ENCODE measurements at places on chromosomes 11 and 22. TPM values are rescaled to one million over a fixed set of nuclear protein-coding genes. Genes with fewer than 3 reads are reported as not detected.

The CECR2 gene
- 16.8 TPM for polyA plus RNA-seq

The ANGPTL5 gene
- not detected for polyA plus RNA-seq

The ACRV1 gene
- 0.96 TPM for polyA plus RNA-seq

The DTX4 gene
- 71.3 TPM for polyA plus RNA-seq

The NLRP6 gene
- not detected for polyA plus RNA-seq

The MOGAT2 gene
- polyA plus RNA-seq, result not detected

The TMEM45B gene
- 2.9 TPM for polyA plus RNA-seq

The MUC5AC gene
- 0.09 TPM for polyA plus RNA-seq

The TMEM121B gene
- 0.96 TPM for polyA plus RNA-seq

The INS gene
- not detected for polyA plus RNA-seq

The STK33 gene
- 26.5 TPM for polyA plus RNA-seq

The SERPING1 gene
- polyA plus RNA-seq, result 187 TPM

The MRGPRF gene
- 5.4 TPM for polyA plus RNA-seq

The YPEL4 gene
- 5.9 TPM for polyA plus RNA-seq

The ABCG4 gene
- polyA plus RNA-seq, result 1.4 TPM

The NLRP14 gene
- polyA plus RNA-seq, result 0.07 TPM

The PARVG gene
- polyA plus RNA-seq, result 3.3 TPM

The TP53AIP1 gene
- 0.46 TPM for polyA plus RNA-seq

DNA sequence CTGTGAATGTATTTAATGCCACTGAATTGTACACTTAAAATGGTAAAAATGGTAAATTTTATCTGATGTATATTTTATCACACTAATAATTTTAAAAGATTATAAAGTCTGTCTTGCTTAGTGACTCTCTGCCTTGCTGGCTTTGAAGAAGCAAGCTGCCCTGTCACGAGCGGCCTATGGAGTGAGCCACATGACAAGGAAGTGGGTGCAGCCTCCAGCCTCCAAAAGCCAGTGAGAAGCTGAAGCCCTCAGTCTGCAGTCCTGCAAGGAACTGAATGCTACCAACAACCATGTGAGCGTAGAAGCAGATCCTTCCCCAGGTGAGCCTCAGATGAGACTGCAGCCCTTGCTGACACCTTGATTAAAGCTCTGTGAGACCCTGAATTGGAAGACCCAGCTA is 20.0 kb downstream of the C11orf24 start:
- DNase-seq, result no peak

GRCh38 chr11:126891556-126892217 is 108.9 kb downstream of the KIRREL3 start:
- no peak for DNase-seq

DNA sequence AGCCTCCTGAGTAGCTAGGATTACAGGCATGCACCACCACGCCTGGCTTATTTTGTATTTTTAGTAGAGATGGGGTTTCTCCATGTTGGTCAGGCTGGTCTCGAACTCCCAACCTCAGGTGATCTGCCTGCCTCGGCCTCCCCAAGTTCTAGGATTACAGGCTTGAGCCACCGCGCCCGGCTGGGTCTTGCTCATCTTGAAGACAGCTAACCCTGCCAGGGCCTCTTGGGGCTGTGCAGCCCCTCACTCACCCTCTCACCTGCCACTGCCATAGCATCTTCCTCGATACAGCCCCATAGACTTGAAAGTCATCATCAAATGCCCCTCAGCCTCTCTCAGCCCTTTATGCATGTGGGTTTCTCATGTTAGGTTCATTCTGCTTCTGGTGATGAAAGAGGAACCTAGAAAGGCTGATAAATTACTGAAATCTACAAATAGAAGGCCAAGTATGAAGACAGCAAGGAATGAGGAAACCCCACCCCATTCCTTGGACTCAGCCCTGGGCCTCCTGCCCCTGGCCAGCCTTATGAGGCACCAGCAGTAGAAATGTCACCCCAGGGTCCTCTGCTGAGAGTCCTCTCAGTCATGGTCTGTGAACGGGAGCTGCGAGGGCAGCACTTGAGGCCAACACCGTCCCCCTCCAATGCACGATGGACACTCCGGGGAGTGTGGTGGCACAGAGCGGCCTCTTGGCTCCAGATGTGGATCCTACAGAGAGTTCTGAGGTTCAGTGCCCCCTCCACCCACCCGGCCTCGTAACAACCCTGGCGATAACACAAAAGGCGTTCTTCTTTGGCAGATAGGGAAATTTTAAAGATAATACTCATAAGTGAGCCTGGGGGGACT is 24.8 kb downstream of the SCGB1A1 start:
- no peak for DNase-seq

DNA sequence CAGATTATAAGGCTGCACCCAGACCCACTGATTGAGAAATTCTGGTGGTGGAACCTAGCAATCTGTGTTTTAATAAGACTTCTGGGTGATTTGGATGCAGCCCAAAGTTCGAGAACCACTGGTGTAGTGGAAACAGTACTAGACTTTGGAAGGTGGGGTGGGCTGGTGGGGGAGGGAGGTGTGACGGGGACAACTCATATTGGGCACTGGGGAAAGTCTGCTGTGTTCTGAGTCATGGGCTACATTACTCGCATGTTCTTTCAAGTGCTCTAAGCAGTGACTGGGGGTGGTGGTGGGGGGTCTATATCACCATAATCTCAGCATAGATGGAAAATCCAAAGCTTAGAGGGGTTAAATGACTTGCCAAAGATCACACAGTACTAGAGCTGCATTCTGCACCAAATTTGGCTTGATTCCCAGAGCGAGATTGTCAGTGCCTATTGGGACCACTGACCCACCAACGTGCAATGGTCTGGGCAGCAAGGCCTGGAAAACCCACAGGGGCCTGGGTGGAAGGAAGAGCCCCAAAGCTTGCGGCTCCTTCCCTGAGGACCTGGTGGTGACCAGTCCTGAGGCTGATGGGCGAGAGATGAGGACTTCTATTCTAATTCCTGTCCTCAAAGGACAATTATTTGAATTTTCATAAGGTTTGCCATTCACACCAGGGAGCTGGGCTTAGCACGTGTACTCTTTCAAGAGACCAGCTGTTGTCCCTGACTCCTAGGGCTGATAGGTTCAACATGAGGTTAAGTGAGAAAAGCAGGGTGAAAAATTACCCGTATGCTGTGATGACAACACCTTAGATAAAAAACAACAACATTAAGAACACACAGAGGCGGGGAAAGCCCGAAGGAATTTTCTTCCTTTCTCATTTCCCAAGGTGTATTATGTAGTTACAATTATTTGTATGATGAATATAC is 77.5 kb upstream of the NARS2 start:
- no peak for DNase-seq

- no peak for DNase-seq
Measured at GRCh38 chr11:64888406-64888728, 9.9 kb upstream of the EHD1 start.

DNA sequence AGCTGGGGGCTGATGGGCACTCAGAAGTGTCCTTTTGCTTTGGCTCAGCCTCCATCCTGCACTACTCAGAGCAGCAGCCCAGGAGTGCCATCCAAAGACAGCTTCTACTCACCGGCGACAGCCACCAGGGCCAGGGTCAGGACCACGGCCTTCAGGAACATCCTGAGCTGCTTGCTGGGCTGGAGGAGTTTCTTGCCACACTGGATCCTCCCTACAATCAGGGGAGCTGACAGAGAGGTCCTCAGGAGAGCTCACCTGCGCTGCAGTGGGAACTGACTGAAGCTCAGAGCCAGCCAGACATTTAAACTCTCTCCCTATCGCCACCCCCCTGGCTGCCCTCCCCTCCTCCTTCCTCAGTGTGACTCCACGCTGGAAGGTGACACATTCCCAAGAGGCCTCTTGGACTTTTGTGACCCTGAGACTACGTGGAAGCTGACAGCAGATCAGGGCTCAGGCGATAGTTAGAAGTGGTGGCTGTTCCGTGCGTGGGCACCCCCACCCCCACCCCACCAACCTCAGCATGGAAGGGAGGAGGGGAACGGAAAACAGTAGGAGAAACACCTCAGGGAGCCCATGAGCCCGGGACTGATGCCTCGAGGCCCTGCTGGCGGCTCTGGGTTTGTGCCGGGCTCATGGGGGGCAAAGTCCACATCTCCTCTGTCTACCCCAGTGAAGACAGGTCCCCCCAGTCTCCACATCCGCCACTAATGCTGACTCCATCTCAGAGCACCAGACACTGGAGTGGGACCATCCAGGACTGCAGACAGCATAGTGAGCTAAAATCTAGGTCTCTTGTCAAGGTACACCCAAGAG is at the start of gene APOA4:
APOA4 (minus strand) TSS at position 274 of the 813 bp plus-strand sequence; CDS start at position 161, 113 bp downstream.
- DNase-seq, result no peak

GRCh38 chr11:4060182-4060923 is 34.2 kb upstream of the RRM1 start:
- DNase-seq, result no peak

GRCh38 chr11:74723511-74723910 is 7.7 kb downstream of the CHRDL2 start:
- DNase-seq, result no peak

GRCh38 chr11:18367431-18367830 is 26.9 kb upstream of the LDHA start:
- DNase-seq, result no peak

GRCh38 chr22:45638834-45639746 is 32.5 kb upstream of the ATXN10 start:
- DNase-seq, result peak; percentile 73

- no peak for DNase-seq
Measured at GRCh38 chr11:30454541-30454940, 131.6 kb downstream of the MPPED2 start.

DNA sequence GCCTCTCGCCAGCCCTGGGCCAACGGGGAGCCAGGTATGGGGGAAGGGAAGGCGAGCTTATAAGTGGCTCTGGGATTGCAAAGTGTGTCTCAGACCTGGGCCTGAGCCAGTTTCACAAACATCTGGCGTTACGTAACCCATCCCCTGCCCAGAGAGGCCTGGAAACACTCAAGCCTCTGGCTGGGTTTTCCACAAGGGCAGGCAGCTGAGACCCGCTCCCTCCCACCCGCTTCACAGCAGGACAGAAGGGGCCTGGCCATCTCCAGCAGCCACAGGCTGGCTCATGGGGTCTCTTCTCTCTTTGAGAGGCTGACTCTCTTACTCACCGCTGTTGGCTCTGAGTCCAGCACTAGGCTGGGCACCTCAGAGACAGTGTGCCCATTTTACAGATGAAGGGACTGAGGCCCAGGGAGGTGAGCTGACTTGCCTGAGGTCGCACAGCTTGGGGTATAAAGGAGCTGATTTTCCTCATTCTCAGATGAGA is 44.5 kb downstream of the TRIOBP start:
- DNase-seq, result no peak

- no peak for DNase-seq
Measured at GRCh38 chr11:32008880-32009551, 81.9 kb upstream of the RCN1 start.

DNA sequence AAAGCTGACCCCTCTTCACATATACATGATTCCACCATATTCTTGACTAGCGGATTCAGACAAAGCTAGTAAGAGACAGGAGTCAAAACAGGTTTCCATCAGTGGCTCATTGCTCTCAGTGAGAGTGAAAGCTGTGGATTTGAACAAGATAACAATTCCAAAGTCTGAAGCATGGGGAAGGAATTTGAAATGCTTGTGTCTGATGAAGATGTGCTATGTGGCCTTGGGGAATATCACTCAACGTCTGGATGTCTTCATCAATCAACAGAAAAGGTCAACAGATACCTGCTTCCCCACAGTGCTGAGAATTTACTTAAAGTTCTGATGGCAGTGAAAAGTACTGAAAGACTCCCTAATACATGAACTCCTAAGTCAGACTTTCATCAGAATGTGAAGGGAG is 46.9 kb upstream of the SESN3 start:
- no peak for DNase-seq

DNA sequence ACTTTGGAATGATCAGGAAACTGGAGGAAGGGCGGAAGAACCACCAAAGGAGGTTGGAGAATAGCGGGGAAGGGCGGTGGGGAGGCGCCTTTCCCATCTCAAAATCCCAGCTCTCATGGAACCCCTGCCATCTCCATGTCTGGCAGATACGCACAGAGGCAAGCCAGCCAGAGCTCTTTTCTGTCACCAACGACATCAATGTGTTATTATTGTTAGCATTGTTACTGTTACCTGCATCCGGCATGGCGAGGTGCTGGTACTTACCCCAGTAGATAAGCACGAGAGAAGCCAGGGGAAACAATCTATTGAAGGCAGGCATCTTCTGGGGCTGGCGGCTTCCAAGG is 969 bp downstream of the SCN3B start:
- no peak for DNase-seq

DNA sequence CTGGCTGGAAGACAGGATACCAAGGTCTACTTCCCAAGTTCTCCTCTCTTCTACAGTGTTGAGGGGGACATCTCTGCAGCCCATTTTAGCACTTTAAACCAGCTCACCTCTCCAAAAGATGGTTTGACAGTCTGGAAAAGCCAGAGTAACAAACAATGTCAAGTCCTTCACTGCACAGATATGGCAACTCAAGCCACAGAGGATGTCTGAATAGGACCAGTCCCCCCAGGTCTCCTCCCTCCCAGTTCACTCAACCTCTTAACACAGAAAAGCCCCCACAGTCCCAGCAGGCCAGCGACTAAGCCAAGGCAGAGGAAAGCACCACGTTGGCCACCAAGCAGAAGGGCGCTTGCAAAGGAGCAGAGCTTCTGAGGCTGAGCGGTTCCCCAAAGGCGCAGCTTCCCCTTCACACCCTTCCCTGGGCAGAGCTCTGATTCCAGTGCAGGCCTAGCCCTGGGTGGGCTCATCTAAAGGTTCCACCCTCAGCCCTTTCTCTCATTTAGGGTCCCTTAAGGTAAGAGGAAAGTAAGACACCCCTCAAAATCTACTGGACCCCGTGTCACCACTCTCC is 62.7 kb downstream of the PAK1 start:
- peak; percentile 7 for DNase-seq

GRCh38 chr11:134356656-134357544 is 25.1 kb downstream of the GLB1L2 start:
- peak; percentile 22 for DNase-seq

- DNase-seq, result no peak
Measured at GRCh38 chr11:23974051-23974450, 522.8 kb upstream of the LUZP2 start.

- no peak for DNase-seq
Measured at GRCh38 chr11:125720781-125721180, 25.3 kb upstream of the PATE1 start.

GRCh38 chr11:75969626-75970308 is 154.8 kb downstream of the UVRAG start:
- no peak for DNase-seq

DNA sequence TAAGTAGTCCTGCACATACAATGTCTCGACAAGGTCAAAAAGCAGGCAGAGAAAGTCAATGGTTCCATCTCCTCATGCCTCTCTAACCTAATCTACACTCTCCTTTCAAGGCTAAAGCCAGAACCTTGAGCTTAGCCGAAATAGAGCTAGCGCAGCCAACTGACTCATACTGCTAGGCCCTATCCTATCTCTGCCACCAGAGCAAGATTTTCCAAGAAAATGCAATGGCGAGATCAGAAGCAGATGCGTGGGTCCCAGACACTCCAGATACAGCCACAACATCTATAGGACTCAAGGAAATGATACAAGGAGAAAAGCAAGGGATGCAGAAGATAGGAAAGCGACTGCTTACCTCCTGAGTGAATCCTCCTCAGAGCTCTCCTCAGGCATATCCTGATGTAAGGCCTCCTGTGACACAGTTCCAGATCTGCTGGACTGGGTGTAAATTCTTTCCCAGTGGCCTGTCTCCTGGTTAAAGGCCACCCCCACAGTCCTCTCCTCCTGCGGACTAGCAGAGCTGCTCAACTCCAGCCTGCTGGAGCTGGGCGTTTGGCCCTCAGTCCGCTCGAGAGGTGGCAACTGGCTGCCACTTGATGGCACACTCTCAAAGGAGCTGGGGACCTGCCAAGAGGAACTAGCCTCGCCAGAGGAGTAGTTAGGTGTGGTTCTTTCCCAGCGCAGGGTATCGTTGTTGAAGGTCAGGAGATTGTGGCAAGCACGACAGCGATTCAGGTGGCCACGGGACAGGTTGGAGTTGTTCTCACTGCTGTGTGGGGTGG is 52.0 kb downstream of the AMBRA1 start:
- DNase-seq, result no peak

- no peak for DNase-seq
Measured at GRCh38 chr22:29838599-29838956, 504 bp upstream of the ASCC2 start.
